ENCODE measurements at places on chromosomes 12 and 14.

- no peak for DNase-seq
Observed at GRCh38 chr14:33847066-33847465, 103.8 kb downstream of the EGLN3 start.

- no peak for DNase-seq
Observed at GRCh38 chr12:88418856-88419497, 161.3 kb downstream of the KITLG start.

DNA sequence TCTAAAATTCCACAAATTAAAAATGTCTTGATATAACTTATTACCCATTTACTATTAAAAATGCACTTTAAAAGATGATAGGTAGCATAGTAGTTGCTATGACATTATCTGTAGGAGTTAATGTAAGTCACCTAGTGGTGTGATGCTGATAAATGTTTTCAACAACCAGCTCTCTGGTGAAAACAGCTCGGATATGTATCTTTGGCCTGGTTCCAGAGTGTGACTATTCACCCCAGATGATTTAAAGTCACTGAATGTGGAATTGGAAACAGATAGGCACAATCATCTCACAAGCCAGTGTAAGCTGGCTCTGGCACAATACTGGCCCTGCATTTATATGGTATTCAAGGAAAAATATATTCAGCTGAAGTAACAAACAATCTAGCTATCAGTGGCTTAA, 9.2 kb upstream of the CCDC196 start:
- DNase-seq: no peak

GRCh38 chr14:99258876-99259726, 12.9 kb downstream of the BCL11B start:
- no peak for DNase-seq

DNA sequence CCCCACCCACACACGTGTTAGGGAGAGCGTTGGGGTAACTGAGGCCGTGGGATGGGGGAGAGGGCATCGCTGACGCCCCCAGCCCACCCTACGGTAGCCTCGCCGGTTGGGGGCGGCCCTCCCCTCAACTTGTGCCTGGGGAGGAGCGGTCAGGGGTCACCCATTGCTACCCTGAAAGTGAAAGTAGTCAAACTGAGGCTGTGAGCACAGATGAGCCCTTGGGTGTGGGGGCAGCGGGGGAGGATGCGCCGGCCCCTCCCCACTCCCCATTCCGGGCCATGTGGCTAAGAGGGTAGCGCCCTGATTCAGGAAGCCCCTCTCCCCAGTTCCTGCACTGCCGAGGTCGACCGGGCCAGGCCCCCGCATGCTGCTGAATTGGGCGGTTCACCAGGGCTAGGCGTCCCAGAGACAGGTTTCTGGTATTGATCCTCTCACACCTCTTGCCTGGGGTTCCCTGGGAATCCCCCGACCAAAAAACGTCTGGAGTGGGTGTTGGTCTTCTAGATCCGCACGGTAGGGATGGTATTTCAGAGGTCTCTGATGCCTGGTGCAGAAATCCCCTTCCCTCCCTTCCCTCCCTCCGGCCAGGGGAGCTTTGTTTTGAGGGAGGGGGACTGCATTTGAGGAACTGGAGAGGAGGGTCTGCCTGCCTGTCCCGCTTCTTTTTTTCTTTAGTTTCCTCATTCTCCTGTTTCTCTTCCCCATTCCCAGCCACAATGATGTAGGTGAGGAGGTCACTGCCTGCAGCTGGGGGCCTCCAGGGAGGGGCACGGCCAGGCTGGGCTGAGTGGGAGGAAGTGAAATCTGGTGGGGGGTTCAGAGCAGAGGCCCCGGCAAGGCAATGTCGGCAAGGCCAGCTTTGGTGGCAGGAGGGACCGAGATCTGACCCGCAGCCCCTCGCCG, 1.0 kb downstream of the SH2B3 start:
- DNase-seq: no peak

DNA sequence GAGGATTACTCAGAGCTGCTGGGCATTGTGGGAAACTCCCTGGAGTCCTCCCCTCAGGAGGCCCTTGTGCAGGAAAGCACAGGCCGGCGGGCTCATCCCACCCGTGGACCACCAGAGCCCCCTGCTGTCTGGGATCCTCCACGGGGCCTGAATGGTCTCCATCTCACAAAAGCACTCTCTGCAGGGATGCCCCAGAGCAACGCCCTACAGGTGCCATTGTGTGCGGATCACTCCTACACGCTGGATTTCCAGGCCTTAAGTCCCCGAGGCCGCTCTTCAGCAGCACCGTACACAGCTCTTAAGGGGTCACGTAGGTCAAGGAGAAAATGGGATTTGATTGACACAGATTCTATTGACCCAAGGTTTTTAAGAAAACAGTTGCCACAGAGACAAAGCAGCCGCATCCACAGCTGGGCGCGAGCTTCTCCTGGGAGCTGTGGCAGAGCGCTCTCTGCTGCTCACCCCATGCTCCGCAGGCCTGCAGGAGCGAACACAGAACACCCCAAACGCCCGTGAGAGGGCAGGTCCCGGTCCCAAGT, 36.7 kb upstream of the RIMBP2 start:
- no peak for DNase-seq

DNA sequence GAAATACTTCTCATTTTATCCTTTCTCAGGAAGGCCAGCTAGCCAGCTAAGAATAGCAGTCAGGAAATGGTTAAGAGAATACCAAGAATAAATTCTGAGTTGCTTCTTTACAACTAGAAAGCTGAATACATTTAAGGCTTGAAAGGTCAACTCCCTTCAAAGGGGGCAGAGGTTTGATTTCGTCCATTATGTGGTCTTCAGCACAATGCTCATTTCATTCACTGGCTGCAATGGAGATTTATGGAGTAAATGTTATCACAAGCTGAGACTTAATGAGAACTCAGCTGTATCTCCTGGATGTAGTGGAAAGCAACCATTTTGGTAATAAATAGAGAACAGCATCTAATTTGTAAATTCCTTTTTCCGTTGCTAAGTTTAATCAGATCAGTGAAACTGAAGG, 265.0 kb upstream of the FKBP4 start:
- DNase-seq: no peak

DNA sequence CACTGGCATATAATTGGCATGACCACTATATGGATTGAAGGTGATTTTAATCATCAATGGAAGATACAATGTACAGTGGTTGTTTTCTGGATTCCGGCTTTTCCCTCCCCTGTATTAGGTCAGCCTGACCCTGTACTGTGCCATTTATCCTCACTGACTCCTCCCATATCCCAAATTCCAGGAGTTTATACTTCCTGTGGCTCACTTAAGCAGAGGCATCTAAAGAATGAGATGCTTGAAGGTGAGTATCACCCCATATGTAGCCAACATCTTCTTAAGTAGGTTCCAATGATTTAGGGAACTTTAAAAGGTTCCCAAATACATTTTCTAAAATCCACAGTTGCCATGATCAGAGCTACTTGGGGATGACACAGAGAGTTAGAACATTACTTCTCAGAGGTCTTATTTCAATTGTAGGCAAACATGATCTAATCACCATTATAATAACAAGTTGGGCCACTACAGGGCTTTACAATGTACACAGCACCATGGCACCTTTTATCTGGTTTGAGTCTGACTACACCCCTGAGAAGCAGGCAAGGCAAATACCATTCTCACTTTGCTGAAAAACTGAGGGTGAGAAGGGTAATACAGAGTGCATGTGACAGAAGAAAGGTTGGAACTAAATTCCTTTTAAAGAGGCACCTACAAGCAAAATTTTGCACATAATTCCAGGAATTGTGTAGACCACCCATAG, 212.3 kb upstream of the GARIN6 start:
- no peak for DNase-seq

- no peak for DNase-seq
Observed at GRCh38 chr12:122757568-122757967, 4.9 kb downstream of the DENR start.

GRCh38 chr14:35964697-35965286, 138.7 kb downstream of the BRMS1L start:
- no peak for DNase-seq

- no peak for DNase-seq
Observed at GRCh38 chr14:90969531-90970166, 90.8 kb downstream of the RPS6KA5 start.

GRCh38 chr14:65976761-65977404, 509.3 kb upstream of the CCDC196 start:
- no peak for DNase-seq

DNA sequence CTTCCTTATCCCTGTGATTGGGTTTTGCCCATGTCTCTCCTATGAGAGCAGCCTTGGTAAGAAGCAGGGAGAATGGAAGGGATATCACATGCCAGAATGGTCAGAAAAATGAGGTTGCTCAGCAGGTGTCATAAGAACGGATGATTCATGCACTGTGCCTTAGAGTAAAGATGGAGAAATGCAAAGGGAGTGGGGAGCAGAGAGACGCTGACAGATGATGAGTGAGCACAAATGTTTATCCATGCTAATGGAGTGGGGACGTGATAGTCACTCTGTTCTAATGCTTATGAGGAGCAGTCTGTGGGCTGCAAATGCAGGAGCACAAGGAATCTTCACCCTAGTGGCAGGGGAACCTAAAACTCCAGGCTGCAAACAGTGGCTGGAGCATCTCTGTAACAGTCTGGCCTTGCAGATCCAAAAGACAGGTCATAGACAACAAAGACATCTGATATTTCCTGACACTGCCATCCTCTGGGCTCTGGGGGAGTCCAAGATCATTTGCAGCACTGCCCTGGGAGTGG, 243.2 kb downstream of the CACNA1C start:
- DNase-seq: no peak

DNA sequence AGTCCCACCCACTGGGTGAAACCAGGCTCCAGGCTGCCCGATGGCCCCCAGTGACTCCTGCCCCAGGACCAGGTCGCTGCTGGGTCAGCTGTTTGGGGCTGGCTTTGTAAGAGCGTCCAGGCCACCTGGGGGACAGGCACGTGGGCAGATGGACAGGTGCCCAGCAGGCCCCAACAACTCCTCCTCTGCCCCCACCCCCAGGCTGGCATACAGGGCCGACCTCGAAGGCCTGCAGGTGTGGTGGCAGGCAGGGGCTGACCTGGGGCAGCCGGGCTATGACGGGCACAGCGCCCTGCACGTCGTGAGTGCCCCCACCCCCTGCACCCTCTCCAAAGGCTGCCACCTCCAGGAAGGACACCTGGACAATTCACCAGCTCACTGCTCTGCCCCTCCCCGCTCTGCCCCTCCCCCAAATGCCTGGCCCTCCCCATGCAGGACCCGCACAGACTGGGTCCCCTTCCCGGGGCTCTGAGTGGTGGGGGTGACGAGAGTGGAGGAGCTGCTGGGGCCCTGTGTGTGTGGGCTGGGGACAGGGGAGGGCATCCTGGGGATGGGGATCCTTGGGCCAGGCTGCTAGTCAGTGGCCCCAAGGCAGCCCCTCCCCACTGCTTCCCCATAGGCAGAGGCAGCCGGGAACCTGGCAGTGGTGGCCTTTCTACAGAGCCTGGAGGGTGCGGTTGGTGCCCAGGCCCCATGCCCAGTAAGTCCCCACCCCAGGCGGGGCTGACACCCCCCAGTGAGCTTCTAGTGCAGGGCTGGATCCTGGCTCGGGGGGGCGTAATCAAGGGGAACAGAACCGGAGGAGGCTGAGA, 26.0 kb downstream of the ASPG start:
- DNase-seq: no peak

DNA sequence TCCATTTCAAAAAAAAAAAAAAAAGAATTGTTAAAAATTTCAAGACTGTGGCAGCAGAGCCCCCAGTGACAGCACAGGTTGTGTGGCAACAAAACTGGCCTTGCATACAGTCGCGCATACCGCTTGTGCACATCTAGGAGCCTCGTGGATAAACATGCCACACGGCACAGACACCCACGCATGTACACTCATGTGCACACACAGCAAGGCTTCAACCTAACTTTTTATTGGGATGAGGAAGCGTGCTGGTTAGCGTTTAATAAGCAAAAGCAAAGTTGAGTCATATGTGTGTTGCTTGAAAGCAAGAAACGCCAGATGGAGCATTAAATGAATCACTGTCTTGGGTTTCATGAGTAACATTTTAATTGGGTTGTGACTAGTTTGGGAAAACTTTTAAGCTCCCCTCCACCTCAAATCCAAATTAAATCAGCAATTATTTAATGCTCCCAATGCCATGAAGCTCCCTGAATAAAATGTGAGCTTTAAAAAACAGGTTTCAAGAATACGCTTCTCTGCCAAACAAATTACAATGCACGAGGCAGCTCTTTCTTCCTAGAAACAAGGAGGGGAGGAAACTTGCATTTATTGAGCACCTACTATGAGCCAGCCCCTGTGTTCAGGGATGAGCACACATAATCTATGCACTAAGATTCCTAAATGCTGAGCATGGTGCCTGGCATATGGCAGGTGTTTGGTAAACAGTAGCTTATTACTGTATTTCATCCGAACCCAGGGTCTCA, 35.7 kb upstream of the EML1 start:
- no peak for DNase-seq

DNA sequence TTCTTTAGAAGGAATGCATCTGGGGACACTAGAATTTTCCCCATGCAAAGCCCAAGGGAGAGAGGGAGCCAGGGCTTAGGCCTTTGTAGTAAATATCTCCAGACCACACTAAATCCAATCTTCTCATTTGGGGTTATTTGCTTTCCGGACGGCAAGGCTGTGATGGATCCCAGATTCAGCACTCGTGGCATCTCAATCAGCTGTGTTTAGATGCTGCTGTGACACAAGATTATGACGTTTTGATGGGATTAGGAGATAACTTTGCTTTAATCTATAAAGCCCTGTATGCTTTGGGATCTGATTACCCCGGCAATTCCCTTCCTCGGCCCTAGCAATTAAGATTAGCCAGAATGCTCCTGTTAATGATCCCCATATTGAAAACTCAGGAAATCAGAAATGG, 686.7 kb upstream of the TBX3 start:
- no peak for DNase-seq

GRCh38 chr12:132238488-132238854, 90.9 kb downstream of the GALNT9 start:
- no peak for DNase-seq

GRCh38 chr12:12734561-12735071, 17.4 kb downstream of the CDKN1B start:
- no peak for DNase-seq

- DNase-seq: no peak
Observed at GRCh38 chr12:21289698-21290097, 45.0 kb downstream of the SLCO1A2 start.

DNA sequence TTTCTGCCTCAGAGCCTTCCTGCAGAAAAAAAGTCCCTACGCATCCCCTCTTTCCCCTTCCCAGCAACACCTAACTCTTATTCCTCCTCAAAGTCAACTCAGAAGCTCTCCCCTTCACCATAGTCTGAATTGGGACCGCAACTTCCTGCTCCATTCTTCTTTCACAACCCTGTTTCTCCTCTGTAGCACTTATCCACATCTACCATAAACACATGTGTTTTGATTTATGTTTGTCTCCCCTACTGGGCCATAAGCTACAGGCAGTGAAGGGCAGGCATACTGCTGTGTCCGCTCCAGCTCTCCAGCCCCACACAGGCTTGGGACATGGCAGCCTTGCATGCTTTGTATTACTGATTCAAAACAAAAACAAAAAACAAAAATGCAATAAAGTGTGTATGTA, 5.9 kb downstream of the SDR9C7 start:
- no peak for DNase-seq

DNA sequence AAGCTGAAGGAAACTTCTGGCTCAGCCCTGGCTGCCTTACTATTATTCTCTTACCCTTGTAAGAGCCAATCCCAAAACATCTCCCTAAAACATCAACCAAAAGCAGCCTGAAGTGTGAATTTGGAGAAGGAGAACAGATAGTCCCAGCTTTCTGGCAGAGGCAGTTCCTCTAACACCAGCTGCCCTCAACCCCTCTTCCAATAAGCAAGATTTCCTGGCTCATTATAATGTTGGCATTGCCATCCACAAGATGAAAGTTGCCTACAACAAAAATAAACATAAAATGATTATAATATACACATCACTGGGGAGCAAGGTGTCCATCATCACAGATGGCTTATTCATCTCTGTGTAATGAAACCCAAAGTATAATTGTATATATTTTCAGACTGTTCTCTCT, 352.5 kb upstream of the CCDC196 start:
- no peak for DNase-seq
